Left forelimb (tissue), 1 donor: ENCODE measurements at places on chromosomes 6 and 20.

DNA sequence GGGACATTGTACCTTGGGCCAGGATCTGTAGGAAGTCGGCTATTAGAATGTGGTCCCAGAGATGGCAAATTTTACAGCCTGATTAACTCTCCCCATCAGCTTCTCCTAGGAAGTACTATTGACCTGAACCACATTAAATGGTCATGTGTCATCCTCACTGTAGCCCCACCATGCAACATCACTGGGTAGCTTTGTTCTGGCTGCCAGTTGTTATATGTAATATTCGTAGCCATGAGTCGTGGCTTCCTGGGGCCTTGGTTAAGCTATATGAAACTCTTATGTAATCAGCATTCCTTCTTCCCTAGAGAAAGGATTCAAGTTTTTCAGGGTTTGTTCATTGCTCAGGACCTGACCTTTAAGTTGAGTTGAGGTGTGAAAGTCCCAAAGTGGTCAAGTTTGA lies 125.7 kb downstream of the ANKS1A start:
- no peak for DNase-seq

DNA sequence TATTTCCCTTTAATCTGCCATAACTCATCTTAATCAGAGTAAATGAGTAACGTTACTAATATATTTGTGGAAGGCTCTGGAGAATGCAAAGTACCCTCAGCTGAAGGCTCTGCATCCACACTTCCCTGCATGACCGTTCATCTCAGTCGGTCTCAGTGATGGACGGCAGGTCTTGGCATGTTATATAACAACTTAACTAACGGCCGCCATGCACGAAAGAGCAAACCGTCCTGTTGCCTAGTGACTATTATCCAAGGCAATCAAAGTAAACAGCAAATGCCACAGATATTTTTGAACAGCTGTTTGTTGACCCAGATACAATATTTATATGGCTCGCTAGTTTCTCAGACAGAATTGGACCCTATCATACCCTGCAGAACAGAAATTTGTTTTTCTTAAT lies 194.9 kb upstream of the SMLR1 start:
- no peak for DNase-seq

DNA sequence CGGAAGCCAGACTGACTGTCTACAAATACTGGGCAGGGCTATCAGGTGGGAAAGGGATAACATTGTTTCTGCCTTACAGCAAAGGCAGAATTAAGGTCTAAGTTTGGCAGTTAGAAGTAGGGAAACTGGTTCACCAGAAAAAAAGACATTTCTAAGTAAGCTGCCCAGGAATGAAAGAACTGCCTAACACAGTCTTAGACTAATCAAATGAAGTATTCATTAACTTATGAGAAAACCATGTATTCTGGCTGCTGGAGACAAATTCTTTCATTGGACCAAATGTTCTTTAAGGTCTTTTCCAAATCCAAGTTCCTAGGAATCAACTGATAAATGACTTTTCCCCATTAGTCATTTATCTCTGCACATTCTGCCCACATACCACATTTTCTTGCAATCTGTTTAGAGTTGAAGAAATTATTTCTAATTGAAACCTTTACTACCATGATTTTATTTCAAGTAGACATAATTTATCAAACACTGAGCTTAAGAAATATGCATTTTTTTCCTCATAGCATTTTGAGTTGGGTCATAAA lies 120.3 kb upstream of the OGFRL1 start:
- no peak for DNase-seq

GRCh38 chr6:151242420-151242861 lies 2.7 kb downstream of the AKAP12 start:
- DNase-seq, result no peak

GRCh38 chr6:34272013-34272926 lies 23.5 kb upstream of the SMIM29 start:
- DNase-seq, result no peak

DNA sequence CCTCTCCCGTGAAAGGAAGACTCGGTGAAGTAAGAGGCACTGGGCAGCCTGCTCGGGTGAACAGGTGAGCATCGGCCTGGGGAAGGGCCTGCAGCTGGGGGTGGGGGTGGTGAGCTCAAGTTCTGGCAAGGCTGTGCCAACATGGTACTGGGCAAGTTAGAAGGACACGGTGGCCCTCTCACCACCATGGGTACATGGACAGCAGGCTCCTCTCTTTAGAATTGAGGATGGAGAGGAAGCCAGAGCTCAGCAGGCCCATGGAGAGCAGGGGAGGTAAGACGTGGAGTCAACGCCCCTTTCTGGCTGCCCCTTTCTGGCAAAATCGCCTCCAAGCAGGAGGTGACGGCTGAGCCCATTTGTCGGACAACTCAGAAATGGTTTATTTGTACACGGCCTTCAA lies 135.6 kb downstream of the ANKRD60 start:
- DNase-seq, result peak; percentile 46
